ENCODE measurements at places on chromosomes 13 and 19.
A peak's percentile ranks its signal among the peaks of the same experiment; 100 is the strongest.

DNA sequence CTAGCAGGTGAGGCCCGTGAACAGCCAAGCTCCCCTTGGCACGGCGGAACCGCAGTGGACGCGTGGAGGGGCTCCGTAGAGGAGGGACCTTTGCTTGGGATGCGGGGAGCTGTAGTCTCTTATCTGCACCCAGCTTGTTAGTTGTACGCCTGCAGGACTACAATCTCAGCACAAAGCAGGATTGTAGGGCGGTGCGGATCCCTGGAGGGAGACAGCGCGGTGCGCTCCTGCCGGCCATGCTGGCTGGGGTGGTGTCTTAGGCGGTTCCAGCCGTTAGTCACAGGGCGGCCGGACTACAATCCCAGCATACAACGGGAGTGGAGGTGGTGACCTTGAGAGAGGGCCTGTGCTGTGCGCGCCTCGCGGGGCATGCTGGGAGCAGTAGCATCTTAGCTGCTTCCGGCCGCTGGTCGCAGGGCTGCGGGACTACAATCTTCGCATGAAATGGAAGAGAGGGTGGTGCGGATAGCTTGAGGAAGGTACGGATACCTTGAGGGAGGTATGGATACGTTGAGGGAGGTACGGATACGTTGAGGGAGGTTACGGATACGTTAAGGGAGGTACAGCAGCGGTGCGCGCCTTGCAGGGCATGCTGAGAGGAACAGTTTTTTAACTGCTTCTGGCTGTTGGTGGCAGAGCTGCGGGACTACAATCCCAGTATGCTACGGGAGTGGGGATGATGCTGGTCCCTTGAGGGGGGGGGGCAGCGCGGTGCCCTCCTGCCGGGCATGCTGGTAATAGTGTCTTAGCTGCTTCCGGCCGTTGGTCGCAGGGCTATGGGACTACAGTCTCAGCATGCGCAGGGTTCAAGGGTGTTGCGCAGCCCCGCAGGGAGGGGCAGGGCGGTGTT is 1419.1 kb downstream of the UQCRFS1 start:
- DNase-seq, result peak; percentile 86

- no peak for DNase-seq
Measured at GRCh38 chr13:45882626-45883025, 31.1 kb upstream of the SIAH3 start.

DNA sequence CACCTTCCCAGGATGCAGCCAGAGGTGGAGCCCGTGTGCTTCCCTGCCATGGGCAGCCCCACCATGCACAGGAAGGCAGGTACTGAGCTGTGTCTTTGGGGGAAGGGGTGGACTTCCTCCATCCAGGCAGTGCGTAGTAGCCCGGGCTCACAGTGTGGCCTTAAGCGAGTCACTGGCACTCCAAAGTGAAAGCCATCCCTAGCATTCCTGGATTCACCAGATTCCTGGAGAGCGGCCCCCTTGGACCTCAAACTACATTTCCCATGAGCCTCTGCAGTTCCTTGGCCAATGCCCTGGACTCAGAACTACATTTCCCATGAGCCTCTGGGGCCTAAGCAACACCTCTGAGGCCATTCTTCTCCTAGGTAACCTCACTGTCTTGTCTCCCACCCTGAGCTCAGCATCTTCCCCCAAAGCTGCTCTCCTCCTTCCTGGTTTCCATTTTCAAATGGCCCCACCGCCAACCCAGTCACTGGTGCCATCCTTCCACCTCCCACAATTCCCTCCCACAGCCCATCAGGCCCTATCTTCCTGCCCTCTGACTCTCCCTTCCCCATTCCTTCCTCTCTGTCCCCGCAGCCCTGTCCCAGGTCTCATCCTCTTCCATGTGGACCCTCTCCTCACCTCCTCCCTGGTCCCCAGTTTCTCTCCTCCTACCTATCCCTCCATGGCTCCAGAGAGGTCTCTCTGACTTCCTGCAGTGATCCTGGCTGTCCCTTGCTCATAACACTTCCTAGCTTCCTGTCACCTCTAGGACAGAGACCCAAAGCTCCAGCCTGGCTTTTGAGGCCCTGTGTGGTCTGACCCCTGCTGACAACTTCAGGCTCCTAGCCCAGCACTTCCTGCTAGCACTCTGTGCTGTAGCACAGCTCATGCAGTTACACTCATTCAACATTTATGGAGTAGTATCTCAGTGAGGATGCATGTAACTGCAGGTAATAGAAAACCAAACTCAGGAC is at the start of gene C19orf81:
Gene C19orf81, plus strand, starts transcription at position 13 of the 959 bp plus-strand sequence. Its CDS starts 0 bp downstream, at position 13.
- no peak for DNase-seq

DNA sequence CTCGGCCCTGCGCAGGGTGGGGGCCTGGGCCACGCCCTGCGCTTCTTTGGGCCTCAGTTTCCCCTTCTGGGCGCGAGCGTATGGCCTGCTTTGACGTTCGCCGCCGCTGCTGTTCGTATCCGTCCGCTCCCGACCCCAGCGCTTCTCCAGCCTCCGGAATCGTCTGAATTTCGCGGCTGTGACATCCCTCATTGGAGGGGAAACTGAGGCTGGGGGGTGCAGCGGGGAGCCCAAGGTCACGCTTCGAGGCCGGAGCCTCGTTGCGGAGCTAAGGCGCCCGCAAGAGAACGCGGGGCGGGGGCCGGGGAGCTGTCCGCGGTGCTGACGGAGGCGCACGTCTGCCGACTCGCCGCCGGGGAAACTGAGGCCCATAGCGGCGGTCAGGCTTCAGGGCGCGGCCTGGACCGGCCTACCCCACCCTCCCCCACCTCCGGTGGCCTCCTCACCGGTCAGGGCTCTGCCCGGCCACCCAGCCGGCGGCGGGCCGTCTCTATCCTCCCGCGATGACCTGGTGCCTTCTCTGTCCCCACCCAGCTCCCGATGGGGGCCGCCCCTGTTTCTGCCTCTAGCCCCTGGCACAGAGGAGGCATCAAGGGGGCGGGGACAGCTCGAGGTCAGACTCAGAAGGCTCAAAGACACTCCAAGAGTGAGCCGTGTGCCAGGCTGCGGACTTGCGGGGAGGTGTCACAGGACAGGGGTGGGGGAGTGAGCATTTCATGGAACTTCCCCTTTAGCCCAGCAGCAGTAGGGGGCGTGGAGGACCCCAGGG is 3.0 kb upstream of the APC2 start:
- DNase-seq, result no peak

DNA sequence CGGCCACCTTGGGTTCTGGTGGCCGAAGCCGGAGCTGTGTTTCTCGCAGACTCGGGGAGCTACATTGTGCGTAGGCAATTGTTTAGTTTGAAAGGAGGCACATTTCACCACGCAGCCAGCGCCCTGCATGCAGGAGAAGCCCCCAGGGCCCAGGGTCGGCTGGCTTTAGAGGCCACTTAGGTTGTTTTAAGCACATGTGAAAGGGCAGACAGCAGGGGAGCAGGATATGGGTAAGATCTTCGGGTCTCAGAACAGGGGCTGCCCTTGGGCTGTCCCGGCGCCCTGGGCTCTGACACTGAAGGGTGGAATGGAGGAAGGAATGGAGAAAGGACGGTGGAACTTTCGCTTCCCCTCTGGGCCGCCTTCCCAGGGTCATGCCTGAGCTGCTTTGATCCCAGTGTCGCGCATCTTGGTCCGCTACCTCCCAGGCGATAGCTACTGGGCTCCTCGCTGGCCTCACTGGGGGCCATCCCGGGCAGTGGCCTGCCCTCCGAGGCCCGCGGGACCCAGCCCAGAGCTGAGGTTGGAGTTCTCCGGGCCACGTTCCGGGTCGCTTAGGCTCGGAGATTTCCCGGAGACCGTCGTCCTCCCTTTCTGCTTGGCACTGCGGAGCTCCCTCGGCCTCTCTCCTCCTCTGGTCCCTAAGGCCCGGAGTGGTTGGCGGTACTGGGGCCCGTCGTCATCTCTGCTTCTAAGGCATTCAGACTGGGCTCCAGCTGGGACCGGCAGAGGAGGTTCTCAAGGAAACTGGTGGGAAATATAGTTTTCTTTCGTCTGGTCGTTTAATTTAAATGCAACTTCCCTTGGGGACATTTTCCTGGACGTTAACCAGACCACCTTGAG is 4.3 kb upstream of the POU4F1 start:
- DNase-seq, result no peak

GRCh38 chr13:46307554-46307953 is 79.5 kb downstream of the RUBCNL start:
- DNase-seq, result no peak

GRCh38 chr13:65789815-65790214 is 1440.3 kb downstream of the PCDH9 start:
- no peak for DNase-seq
